ENCODE measurements at places on chromosomes 16 and 17.

DNA sequence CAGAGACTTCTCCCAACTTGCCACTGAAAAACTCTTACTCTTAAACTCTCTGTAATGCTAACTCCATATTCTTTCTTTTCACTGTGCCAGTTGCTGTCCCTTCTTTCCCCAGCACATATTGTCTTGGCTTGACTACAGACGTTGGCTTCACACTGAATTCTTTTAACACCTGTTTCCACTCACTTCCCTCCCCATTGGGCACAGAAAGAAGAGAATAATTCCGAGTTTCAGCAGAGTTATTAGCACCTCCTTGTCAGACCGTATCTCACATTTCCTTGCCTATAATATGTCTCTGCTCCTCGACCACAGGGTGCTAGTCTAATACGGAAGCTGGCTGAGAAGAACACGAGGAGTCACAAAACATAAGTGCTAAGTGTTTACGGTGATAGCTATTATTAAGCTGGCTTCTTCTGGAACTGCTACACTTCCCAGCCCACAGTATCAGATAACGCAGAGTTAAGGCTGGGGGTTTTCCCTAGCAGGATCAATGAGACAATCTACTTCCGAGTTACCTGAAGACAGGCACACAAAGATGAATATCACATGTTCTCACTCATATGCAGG is 188.5 kb upstream of the CDH8 start:
- no peak for DNase-seq

DNA sequence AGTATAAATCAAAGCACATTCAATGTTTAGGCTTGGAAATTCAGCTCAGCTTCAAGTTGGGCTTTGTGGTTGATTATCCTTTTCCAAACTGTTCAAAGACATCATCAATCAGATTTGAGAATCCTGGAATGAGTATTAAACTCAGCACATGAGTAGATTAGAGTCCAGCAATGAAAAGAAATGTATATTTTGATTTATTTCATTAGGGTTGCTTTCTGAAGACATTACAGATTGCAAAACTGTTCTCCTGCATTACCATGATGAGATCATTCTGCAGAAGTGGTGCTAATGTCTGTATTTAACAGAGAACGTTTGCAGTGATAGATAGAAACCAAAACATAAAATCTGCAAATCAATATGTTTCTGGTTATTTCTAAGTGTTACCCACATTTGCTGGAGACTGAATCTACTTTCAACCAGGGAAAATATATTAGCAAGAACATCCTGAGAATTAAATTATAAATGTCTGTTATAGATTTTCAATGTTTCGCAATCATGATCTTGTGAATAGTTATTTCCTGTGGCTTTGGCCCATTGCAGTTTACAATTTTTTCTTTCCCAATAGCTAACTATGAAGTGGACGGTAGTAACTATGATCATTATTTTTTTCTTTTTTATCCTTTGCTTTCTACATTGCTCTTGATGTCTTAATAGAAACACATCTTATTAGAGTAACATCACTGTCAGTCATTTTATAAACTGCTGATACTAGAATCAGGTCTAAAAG is 1125.7 kb upstream of the GOT2 start:
- no peak for DNase-seq

DNA sequence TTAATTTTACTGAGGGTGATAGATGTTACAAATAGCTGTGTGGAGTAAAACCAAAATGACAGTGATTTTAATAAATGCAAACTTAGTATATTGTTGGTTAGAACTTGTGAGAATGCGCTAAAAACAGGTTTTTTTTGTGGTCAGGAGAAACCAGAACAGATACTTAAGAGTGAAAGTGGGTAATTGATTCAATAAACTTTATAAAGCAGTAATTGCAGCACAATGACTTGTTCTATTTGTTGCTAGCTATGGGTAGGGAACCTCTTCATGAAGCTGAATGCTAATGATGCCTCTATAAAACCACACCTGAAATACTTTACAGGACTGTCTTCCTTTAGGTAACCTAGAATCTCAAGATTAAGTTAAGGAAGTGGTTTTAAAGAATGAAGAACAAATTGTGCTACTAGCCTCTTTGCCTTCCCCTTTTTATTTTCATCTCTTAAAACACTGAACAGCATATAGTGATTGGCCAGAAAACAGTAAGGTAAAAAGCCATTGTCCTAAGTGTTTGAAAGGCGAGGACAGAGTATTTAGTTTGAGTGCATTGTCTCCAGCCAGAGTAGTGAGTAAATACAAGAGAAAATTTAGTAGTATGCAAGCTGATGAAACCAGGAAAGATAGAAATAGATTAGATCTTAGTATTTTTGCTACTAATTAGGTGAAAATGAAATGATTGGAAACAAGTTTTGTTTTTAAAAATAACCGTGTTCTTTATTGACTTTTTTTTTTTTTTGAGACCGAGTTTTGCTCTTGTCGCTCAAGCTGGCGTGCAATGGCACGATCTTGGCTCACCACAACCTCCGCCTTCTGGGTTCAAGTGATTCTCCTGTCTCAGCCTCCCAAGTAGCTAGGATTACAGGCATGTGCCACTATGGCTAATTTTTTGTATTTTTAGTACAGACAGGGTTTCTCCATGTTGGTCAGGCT is 6.0 kb downstream of the GGNBP2 start:
- no peak for DNase-seq

GRCh38 chr16:1026784-1027500 is 45.4 kb downstream of the SOX8 start:
- no peak for DNase-seq

- DNase-seq = no peak
Observed at GRCh38 chr17:36475346-36475970, 11.0 kb upstream of the ZNHIT3 start.

DNA sequence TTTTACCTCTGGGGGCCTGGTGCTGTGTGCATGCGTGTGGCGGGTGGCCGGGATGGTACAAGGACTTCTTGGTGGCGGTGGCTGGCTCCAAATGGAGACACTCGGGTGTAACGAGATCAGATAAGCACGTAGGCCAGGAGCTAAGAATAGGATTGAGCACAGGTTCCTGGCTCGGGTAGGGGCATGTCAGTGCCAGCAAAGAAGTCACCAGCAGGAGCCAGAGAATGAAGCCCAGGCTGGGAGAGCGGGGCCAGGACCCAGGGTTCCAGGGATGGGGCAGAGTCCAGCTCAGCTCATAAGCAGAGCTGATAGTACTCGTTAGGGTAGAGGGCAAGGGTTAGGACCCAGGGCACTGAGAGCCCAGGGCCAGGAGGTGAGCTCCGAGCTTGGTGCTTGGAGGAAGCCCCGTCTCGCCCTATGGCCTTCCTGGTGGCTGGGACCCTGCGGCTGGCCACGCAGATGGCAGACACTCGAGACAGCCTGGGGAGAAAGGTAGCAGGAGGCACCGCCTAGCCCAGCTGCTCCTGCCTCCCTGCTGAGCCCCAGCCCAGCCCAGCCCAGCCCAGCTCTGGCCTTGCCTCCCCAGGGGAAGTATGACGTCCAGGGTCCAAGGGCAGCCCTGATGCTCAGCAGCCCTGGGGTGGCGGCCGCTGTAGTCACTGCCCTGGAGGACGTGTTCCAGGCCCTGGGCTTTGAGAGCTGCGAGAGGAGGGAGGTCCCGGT is 8.9 kb downstream of the ZNF213 start:
- DNase-seq = no peak

DNA sequence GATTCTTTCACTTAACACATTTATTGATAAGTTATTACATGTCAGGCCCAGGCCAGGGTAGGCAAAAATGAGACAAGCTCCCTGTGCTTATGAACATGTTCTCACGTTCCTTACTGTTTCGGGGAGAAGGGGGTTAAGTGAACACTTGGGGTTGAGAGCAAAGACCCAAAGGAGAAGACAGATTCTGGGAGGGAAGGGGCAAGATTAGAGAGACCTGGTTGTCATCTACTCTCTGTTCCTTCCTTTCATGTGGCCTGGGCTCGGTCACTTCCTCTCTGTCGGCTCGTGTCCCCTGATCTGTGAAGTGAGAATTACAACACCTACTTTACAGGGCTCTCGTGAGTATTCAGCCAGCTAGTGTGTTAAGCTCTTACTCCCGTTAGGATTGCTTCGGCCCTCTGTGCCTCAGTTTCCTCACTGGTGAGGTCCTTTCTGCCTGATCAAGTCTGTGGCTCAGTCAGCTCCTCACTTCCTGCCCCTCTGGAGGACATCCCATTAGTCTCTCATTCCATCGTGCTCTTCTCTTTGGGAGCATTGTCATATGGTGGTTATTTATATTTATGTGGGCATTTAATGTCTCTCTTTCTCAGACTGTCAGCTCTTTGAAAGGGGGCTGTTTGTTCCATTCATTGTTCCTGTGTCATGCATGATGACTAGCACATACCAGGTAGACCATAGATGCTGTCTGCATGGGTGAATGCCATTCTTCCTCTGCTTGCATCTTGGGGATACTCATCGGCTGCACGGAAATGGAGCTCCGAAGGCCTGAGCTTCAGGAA is 38.9 kb downstream of the PLCG2 start:
- no peak for DNase-seq

DNA sequence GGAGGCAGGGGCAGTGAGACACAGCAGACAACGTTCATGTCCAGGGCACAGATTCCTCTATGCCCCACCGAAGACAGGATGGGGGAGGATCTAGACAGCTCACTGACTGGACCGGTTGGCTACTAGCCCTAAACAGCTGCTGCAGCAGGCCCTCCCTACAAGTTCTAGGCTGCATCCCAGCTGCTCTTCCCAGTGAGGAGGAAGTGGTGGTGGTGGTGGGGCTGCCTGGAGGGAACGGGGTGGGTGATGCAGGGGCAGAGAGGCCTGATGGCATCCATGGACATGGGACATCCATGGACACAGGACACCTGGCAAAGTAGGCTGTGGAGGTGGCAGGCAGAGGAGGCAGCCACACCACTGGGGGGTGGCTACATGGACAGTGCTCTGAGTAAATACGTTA is 18.3 kb downstream of the SPHK1 start:
- DNase-seq = no peak

DNA sequence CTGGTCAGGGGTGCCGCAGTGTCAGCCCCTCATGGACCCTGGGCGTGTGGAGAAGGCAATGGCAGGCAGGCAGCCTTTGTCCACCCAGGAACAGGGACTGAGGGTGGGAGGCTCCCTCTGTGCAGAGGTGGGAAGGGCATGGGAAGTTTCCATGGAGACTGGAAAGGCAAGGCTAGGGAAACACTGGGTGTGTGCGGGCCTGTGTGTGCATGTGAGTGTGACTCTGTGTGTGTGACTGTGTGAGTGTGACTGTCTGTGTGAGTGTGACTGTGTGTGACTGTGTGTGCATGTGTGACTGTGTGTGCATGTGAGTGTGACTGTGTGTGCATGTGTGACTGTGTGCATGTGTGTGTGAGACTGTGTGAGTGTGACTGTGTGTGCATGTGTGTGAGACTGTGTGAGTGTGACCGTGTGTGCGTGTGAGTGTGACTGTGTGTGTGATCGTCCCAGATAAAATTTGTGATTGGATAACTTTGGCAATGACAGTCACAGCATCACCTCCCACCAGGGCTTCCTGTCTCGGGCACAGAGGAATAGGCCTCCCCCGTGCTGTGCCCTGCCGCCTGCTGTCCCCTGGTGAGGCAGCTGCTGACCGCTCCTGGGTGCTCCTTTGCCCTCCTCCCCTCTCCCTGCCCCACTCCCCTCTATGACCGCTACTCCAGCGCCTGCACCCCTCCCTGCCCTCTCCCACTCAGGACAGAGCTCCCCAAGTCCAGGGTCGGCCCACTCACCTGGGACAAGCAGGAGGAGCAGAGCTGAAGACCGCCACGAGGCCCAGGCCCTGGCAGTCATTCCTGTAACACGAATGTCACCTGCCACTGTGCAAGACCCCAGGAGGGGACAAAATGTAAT is 698 bp downstream of the CD300C start:
- DNase-seq = no peak

DNA sequence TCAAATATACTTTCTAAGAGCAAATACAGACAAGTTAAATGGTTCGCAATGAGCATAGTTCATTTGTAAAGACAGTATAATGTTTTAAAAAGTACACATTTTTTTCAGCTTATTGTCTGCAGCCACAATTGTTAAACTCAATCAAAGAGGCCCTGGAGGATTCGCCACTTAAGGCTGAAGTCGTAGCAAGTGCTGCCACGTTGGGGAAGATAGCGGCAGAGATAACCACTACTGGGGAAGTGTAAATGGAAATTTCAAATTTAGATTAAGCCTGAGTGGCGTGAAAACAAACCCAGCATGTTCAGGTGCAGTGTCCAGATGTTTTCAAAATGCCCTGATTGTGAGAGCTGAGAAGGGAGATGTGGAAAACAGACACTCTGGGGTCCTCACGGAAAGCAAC is 8.4 kb downstream of the PMP22 start:
- DNase-seq = no peak

DNA sequence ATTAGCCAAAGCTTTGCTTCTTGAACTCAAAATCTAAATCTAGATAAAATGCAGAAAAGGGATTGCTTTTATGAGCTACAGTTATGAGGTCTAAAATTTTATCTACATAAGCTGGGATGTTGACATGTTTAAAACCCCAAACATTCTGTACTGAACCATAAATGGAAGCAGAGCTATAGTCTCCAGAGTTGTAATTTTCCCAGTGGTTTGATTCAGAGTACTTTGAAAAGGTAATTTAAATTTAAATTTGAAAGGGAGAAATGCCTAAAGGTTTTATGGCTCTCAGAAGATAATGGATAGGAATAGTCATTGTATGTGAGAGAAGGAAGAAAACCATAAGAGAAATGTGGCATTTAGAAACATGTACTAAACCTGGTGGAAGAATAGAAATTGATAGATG is 163.2 kb downstream of the PPM1E start:
- DNase-seq = peak; percentile 71

DNA sequence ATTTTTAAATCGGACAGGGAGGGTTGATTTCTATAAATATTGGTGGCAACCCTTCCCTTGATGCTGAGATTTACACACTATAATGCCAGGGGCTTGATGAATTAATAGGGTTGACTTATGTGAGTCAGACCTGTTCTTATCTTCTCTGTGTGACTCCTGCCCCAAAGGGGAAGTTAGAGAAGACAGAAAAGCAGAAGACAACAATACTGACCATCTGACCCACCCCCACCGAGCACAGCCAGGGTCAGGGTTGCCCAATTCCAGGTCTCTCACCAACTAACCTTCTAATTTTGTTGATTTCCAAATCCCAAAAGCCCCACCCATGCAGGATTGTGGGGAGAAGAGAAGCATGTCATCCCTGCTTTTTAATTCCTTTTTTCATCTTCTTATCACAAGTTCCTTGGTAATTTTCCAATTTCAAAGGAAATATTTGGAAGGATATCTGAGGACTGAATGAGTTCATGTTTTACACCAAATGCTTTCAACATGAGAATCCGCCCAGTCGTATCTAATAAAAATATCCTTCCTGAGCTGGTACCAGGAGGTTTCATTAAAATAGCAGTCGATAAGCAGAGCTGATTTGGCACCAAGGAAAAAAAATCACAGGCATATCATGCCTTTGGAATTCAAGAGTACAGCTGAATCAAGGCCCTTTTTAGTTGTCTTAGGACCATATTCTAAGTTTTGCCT is 603.4 kb upstream of the CDH11 start:
- DNase-seq = no peak

All from NCI-H2227 treated with DMSO at 0.1 percent for 48 hours (cell line).